ENCODE measurements at places on chromosomes 13 and 19.

DNA sequence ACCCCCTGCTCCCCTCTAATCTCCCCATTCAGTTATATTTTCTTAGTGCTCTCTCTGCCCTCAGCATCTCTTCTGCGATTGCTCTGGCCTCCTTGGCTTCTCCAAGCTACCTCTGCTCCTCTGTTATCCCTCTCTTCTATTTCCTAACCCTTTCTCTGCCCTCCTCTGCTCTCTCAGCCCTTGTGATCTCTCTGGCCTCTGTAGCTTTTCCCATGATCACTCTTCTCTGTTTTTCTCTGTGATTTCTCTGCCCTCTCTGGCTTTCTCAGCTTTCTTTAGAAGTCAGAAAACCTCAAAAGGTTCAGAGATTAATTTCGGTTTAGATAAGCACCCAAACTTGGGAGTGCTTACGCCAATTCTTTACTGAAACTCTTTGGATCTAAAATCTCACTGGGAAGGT lies 795.0 kb downstream of the DIAPH3 start:
- no peak for DNase-seq

DNA sequence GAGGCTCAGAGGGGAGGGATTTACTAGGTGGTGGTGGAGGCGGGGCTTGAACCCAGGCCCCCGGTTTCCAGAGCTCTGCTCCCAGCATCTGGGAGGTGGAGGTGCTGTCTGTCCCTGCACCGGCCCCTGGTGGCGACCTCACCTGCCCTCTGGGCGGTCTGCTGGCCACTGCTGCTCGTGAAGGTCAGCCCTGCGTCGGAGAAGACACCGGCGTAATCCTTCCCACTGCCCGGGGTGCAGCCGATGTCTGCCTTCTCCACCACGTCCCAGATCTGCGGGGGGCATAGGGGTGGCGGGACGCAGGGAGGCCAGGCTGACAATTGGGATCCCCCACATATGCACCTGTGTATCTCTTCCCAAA lies 12.8 kb downstream of the C3 start:
- no peak for DNase-seq

GRCh38 chr13:29530901-29531300 lies 64.6 kb downstream of the SLC7A1 start:
- no peak for DNase-seq

- peak; percentile 94 for DNase-seq
These were observed 43.3 kb downstream of the RFX2 start for GRCh38 chr19:6066661-6067646.

- no peak for DNase-seq
These were observed 647.1 kb upstream of the SLITRK6 start for GRCh38 chr13:86446311-86446710.

- DNase-seq = peak; percentile 15
These were observed 147.3 kb downstream of the LHFPL6 start for GRCh38 chr13:39455521-39456175.

DNA sequence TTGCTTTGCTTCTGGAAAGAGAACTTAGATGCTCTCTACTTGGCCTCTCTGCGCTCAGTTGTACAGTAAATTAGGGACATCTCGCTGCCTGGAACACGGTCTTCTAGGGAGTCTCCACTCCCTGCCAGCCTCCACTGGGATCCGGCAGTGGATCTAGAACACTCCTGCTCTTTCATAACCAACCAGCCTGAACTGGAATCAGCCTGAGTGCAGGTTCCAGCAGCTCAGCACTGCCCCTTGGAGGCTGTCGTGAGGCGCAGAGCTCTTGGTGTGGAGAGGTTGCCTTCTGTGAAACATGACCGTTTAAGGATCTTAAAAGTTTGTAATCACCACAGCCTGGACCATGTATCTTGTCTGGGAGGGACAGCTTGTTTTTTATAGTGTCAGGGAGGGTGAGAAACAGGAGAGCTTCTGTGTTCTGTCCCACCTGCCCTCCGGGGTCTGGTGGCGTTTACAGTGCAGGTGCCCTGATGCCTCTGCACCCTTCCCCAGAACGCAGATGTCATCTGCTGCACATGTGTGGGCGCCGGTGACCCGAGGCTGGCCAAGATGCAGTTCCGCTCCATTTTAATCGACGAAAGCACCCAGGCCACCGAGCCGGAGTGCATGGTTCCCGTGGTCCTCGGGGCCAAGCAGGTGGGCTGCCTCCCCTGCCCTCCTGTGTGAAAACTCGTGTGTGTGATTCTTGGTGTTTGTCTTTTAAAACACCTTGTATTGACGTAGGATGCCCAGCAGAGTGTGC lies 24.8 kb downstream of the UPF1 start:
- no peak for DNase-seq

DNA sequence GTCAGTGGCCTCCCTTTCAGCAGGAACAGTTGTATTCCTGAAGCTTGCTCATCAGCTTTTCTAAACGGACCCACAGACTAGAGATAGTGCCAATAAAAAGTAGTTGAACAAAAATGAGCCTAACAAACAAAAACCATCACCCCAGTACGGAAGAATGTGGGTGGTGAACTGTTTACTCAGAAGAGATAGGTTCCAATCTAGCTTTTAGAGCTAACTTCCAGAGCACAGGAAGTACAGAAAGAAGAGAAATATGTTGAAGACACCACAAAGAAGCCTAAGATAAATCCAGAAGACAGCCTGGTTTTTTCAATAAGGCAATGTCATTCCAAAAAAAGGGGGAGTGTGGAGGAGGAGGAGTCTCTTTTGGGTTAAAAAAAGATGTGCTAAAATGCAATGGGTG lies 2.8 kb upstream of the LMO7 start:
- no peak for DNase-seq

GRCh38 chr13:38223089-38223488 lies 126.6 kb upstream of the UFM1 start:
- peak; percentile 15 for DNase-seq

- DNase-seq = peak; percentile 92
These were observed 121.6 kb upstream of the ZNF507 start for GRCh38 chr19:32223595-32224370.

- DNase-seq = no peak
These were observed 188.2 kb downstream of the KCNRG start for GRCh38 chr13:50203256-50203941.

DNA sequence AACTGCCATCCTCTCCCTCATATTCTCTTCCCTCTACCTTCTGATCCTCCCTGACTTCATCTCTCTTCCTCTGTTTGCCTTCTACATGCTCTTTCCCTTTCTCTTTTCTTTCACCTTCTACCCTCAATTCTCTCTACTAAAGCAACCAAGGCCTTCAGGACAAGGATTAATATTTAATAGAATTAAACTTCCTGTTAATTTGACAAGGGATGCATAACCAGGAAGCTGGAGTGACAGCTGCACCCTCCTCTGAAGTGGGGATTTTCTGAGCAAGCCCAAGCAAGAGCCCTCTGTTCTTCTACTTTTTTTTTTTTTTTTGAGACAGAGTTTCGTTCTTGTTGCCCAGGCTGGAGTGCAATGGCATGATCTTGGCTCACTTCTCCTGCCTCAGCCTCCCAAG lies 63.4 kb upstream of the MED4 start:
- no peak for DNase-seq

GRCh38 chr19:28971513-28971912 lies 241.4 kb downstream of the UQCRFS1 start:
- DNase-seq = no peak

- no peak for DNase-seq
These were observed 22.5 kb upstream of the KLF2 start for GRCh38 chr19:16301999-16302694.

DNA sequence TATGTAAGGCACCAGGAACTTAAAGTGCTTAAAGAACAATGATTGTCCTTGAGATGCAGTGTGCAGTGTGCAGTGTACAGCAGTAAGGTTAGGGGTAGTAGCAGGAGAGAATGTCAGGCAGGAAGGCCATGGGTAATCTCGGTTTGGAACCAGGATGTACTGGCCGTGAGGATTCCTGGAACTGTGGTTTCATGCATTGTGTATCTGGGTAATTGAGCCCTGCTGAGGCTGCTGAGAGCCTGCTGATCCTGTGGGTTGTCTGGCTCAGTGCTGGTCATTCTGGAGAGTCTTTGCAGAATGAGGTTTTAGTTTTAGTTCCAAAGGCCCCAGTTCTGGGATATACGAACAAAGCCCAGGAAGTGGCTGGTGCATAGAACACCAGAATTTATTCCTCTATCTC lies 71.0 kb downstream of the ZNF568 start:
- DNase-seq = no peak

DNA sequence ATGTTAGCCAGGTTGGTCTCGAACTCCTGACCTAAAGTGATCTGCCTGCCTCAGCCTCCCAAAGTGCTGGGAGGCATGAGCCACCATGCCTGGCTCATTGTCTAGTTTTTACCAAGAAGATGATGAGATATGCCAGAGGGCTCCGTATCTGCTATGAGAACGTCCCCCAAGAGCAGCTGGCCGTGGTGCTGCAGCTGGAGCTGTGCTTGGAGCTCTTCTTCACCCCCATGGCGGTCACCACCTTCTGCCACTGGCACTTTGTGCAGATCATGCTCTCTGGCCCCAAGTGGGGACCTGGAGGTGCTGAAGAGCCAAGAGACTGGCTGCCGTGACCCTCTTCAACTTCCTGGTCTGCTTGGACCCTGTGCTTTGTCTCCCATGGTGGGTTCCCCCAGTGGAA lies 36.8 kb downstream of the GPR42 start:
- no peak for DNase-seq
